A549 treated with Mapracorat at 1 μM for 4 hours (cell line): ENCODE measurements at places on chromosomes 13 and 19. TPM values are rescaled to one million over a fixed set of nuclear protein-coding genes. Genes with fewer than 3 reads are reported as not detected.

TMEM86B gene
- total RNA-seq = 3.1 to 5.4 TPM (median 3.9 TPM) in 5 replicates

SMAD9 gene
- total RNA-seq = 0.06 to 0.13 TPM (median 0.06 TPM) in 5 replicates

CPB2 gene
- 0.11 TPM in 1 of 5 replicates, not detected in the others for total RNA-seq

ATP8A2 gene
- 0.05 TPM in 1 of 5 replicates, not detected in the others for total RNA-seq

COG3 gene
- total RNA-seq = 11.7 to 15.7 TPM (median 14.5 TPM) in 5 replicates

EFNB2 gene
- 4.3 to 4.8 TPM (median 4.6 TPM) in 5 replicates for total RNA-seq

ZNF470 gene
- 0.96 to 2.4 TPM (median 1.3 TPM) in 5 replicates for total RNA-seq

SIGLEC9 gene
- 0.09 TPM in 1 of 5 replicates, not detected in the others for total RNA-seq

CYP2A6 gene
- not detected in 5 replicates for total RNA-seq

OR2Z1 gene
- total RNA-seq = not detected in 5 replicates
